ENCODE measurements at places on chromosomes 5 and 9. TPM values are rescaled to one million over a fixed set of nuclear protein-coding genes. Genes with fewer than 3 reads are reported as not detected.

DNA sequence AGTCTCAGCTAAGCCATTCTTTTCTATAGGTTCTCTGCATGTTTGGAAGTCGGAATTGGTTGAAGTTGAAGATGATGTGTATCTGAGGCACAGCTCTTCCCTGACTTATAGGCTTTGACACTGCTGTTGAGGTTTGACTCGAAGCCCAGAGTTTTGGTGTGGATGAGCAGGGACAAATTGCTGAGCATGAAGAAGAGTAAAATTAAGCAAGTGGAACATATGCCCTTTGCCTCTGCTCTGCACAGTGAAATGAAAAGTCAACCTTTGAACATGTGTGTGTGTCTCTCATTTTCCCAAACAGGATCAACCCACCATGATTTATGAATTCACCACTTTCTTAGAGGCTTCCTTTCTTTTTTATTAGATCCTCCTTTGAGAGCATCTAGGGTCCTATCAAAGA lies 8.5 kb downstream of the HMHB1 start:
- H3K27me3 ChIP-seq, result no peaks in the 10 kb centered on the region
- no peak overlapping the region for H3K4me3 ChIP-seq
- no peaks in the 10 kb centered on the region for H3K4me1 ChIP-seq
- H3K36me3 ChIP-seq, result no peaks in the 10 kb centered on the region
- DNase-seq, result no peak

DNA sequence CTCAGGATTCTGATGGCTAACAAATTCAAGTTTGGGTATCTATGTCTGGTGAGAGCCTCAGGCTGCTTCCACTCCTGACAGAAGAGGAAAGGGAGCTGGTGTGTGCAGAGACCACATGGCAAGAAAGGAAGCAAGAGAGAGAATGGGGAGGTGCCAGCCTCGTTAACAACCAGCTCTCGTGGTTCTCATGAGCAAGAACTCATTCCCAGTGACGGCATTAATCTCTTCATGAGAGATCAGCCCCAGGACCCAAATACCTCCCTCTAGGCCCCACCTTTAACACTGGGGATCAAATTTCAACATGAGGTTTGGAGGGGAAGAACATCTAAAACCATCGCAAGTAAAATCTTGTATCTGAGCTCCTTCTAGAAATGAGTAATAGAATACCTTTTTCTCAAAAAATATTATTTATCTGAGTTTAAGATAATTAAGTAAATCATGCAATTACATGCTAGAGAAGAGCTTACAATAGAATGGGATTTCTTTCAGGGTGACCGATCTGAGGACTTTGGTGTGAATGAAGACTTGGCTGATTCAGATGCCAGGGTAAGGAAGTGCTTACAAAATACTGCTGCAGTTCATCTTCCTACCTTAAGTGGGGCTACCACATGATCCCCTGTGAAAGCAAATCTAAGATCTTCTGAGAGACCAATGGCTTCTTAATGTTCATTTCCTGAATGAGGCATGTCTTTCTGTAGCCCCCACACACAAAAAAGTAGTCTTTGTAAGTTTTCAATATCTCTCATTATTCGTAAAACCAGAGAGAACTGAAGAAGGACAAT lies 11.5 kb downstream of the ANXA1 start:
- peaks cover 7% of the 10 kb centered on the region for H3K36me3 ChIP-seq
- DNase-seq, result no peak
- no peaks in the 10 kb centered on the region for H3K27me3 ChIP-seq
- peaks cover 3% of the 10 kb centered on the region for H3K4me1 ChIP-seq
- H3K27ac ChIP-seq, result peak overlapping the region; percentile 1

- no peaks in the 10 kb centered on the region for H3K4me1 ChIP-seq
- no peak for DNase-seq
- H3K27ac ChIP-seq, result no peak overlapping the region
- no peak overlapping the region for H3K4me3 ChIP-seq
- H3K27me3 ChIP-seq, result no peaks in the 10 kb centered on the region
These were observed 22.5 kb upstream of the JAKMIP2 start for GRCh38 chr5:147805030-147805454.

DNA sequence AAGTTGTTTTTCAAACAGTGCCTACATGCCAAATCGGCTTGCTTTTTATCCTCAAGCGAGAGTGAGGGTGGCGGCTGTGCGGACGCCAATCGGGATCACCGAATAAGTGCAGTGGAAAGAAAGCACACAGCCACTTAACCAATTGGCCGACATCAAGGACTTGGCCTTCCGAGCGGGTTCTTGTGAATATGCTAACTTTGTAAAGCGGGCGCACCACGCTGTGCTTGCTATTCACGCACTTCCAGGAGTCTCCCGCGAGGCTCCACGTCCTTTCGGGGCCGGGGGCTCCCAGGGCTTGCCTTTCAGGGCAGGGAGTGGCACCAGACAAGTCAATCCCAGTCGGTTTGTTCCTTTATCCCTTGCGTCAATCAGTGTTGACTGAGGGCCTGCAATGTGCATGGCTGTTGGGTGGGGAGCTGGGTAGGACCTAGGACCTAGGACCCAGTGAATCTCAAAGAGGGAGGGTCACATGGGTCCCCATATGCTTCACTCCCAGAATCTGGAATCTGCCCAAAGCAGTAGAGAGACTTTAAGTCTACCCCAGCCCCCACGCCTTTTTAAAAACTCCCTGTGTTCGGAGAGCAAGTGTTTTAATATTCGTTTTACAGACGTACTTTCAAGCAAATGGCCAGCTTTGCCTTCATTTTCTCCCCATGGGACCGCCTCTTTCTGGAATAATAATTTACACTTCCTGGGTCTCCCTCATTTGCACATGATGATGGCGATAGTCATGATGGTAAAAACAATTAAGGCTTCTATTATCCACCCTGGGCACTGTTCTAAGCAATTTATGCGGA lies 2.0 kb upstream of the GCNT4 start:
- no peak for DNase-seq
- H3K4me1 ChIP-seq, result peaks cover 38% of the 10 kb centered on the region
- H3K27me3 ChIP-seq, result no peaks in the 10 kb centered on the region

- DNase-seq, result no peak
- H3K36me3 ChIP-seq, result no peaks in the 10 kb centered on the region
- no peak overlapping the region for H3K27ac ChIP-seq
- no peaks in the 10 kb centered on the region for H3K27me3 ChIP-seq
These were observed 98.4 kb upstream of the GNAQ start for GRCh38 chr9:78130004-78130403.

FAM221B gene
- not detected for total RNA-seq

GRCh38 chr5:157568720-157569119 lies 6.9 kb downstream of the ADAM19 start:
- H3K4me3 ChIP-seq, result no peak overlapping the region
- no peaks in the 10 kb centered on the region for H3K36me3 ChIP-seq
- peaks cover 7% of the 10 kb centered on the region for H3K4me1 ChIP-seq
- DNase-seq, result no peak
- no peak overlapping the region for H3K27ac ChIP-seq
- H3K27me3 ChIP-seq, result no peaks in the 10 kb centered on the region

JAK2 gene
- total RNA-seq, result 25.8 TPM

MTAP gene
- 19.9 TPM for total RNA-seq

CAMK4 gene
- total RNA-seq, result 11.8 TPM

DNA sequence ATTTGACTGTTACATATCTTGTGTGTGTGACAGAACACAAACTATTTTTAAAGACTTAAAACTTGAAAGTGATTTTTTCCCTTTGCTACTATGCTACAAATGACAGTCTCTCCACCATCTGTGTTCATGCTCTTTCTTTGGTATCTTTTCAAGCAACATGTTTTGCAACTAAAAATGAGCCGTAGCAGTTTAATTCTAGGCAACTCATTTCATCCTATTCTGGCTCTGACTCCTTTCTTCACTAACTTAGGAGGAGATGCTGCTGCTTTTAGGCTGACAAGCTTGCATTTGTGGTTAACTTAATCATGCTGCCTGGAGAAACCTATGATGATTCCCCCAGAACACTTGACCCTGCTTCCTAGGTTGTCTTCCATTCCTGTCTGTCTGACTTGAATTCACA lies 100.6 kb downstream of the HACD4 start:
- H3K4me1 ChIP-seq, result no peaks in the 10 kb centered on the region
- no peak overlapping the region for H3K4me3 ChIP-seq
- H3K36me3 ChIP-seq, result no peaks in the 10 kb centered on the region
- DNase-seq, result no peak

SLC45A2 gene
- total RNA-seq, result not detected

AIF1L gene
- 16.2 TPM for total RNA-seq

DNA sequence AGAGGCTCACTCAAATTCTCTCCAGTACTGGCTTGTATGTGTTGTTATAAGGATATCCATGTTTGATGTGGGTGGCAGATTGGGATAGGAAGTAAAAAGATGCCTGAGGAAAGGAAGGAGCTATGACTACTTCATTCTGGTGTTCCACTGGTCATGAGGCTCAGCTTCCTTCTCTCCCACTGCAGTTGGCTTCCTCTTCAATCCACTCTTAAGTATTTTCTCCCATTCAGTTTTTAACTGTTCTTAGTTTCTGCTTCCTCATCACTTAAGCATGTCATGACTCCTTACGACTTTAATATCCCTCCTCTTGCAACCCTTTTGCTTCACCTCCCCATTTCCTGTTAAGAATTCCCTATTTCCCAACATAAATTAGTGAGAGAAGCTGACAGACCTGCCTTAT lies 81.1 kb downstream of the PJA2 start:
- peaks cover 16% of the 10 kb centered on the region for H3K4me1 ChIP-seq
- H3K36me3 ChIP-seq, result no peaks in the 10 kb centered on the region
- no peaks in the 10 kb centered on the region for H3K27me3 ChIP-seq
- no peak overlapping the region for H3K4me3 ChIP-seq
- no peak overlapping the region for H3K27ac ChIP-seq

DNA sequence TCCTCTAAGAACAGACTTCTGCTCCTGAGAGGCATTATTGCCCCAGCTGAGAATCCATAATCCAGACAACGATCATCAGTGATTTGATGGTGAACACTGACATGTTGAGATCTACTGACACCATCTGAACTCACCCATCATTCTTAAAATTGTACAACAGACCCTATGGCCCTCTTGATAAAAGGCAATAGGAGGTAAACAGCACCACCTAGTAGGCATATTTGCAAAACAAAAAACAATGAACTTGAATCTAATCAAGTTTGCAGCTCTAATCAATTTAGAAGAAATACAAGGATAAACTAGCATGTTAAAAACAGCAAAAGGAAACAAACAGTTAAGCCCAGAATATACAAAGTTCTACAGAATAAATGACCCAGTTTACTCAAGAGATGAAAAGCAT lies 89.6 kb downstream of the SFXN1 start:
- no peak overlapping the region for H3K4me3 ChIP-seq
- H3K36me3 ChIP-seq, result no peaks in the 10 kb centered on the region
- H3K4me1 ChIP-seq, result no peaks in the 10 kb centered on the region
- no peaks in the 10 kb centered on the region for H3K27me3 ChIP-seq
- DNase-seq, result no peak
- H3K27ac ChIP-seq, result no peak overlapping the region

ABLIM3 gene
- total RNA-seq, result 50.8 TPM

DNA sequence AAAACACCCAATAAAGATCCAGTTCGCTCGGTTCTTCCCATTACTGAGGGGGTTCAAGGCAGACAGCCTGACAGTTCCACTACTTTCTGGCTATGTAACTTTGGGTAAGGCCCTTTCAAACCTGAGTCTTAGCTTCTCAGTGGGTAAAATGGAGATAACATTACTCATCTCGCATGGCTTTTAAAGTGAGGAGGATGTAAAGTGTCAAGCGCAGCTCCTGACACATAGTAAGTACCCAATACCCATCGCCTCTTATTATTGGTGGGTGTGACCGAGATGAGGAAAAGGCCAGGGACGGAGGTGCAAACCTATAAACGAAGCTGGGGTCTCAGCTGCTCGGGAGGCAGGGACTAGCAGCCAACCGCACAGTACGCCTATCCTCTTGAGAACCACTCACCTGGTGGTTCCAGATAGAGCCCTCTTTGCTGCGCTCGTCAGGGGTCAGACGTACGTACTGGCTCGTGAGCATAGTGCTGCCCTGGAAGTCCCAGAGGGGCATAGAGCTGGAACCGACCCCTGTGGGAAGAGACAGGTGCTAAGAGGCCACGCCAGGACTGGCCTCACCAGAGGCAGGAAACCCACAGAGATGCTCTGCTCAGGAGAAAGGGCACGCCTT lies 584 bp downstream of the LMAN2 start:
- H3K4me1 ChIP-seq, result peaks cover 48% of the 10 kb centered on the region
- no peaks in the 10 kb centered on the region for H3K36me3 ChIP-seq
- no peaks in the 10 kb centered on the region for H3K27me3 ChIP-seq
- peak overlapping the region; percentile 99 for H3K4me3 ChIP-seq

DNA sequence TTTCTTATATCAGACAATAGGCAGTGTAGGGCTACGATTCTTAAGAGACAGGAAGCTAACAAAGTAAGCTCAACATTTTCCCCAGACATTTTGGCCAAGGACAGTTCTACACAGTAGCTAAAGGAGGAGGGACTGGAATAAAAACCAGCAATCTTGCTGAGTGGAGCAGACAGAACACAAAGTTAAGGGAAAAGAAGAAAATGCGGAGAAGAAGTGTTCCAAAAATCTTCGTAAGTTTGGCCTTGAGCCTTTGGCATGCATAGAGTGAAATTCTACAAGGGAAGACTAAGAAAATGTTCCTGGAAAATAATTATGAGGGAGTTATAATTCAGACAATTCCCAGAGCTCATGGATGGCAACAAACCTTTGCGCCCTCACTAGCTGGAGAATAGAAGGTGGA lies 748.0 kb upstream of the CTNND2 start:
- no peak for DNase-seq
- no peaks in the 10 kb centered on the region for H3K4me1 ChIP-seq
- H3K36me3 ChIP-seq, result no peaks in the 10 kb centered on the region
- H3K27ac ChIP-seq, result no peak overlapping the region
- H3K4me3 ChIP-seq, result no peak overlapping the region
- H3K27me3 ChIP-seq, result no peaks in the 10 kb centered on the region

DNA sequence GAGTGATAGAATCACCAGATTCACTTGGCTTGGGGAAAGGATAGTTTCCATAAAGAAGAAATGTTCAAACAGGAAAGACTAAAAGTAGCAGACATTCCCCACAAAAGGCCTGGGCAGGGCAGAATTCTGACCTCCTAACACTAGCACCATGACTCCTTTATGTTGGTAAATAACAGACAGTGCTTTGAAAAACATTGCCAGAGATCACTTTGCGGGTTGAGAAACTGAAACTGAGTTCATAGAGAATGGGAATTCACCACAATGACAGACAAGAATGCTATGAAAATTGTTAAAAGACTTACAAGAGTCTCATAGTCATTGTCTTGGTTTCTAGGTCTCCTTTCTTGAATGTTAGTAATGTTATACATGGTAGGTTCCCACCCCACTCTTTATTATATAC lies 172.5 kb upstream of the GLRA1 start:
- no peak overlapping the region for H3K4me3 ChIP-seq
- H3K36me3 ChIP-seq, result no peaks in the 10 kb centered on the region
- DNase-seq, result no peak
- H3K27me3 ChIP-seq, result no peaks in the 10 kb centered on the region

DNA sequence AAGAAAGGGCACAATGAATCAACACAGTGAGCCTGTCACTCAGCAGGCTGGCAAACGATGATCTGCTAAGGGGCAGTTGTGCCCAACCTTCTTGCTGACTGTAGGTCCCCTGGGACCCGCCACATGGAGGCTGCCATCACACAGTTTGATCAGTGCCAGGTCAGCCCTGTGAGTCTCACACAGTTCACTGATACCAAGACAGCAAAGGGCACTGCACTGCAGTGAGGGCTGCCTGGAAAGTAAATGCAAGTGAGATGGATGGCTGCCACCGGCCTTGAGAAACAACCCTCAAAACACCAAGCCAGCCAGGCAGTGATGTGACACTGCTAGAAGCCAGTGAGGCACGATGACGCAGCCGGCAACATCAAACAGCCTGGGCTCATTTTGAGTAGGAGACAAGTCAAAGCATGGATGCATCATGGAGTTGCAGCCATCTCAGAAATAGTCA lies 30.3 kb downstream of the FOXD1 start:
- DNase-seq, result no peak
- no peaks in the 10 kb centered on the region for H3K27me3 ChIP-seq
- no peak overlapping the region for H3K4me3 ChIP-seq
- H3K36me3 ChIP-seq, result no peaks in the 10 kb centered on the region
- H3K4me1 ChIP-seq, result peaks cover 14% of the 10 kb centered on the region
- no peak overlapping the region for H3K27ac ChIP-seq

Measured in vagina (tissue), 2 donors.